ENCODE measurements at places on chromosomes 6 and 20. TPM values are rescaled to one million over a fixed set of nuclear protein-coding genes. Genes with fewer than 3 reads are reported as not detected.

NAPB gene
- total RNA-seq: 5.2 TPM

ARHGAP40 gene
- total RNA-seq: not detected

LRRN4 gene
- total RNA-seq: 0.11 TPM

TNFRSF6B gene
- not detected for total RNA-seq

CPXM1 gene
- 3.8 TPM for total RNA-seq

CDKN1A gene
- 23.2 TPM for total RNA-seq

CST3 gene
- 1.8 TPM for total RNA-seq

Data from activated T-cell treated with anti-CD3 and anti-CD28 coated beads, Interleukin-2, amount 50 U/mL, for 4 hours (primary cell).